Activated naive CD4-positive, alpha-beta T cell treated with anti-CD3 and anti-CD28 coated beads for 36 hours (primary cell): ENCODE measurements at places on chromosomes 16 and 17.

DNA sequence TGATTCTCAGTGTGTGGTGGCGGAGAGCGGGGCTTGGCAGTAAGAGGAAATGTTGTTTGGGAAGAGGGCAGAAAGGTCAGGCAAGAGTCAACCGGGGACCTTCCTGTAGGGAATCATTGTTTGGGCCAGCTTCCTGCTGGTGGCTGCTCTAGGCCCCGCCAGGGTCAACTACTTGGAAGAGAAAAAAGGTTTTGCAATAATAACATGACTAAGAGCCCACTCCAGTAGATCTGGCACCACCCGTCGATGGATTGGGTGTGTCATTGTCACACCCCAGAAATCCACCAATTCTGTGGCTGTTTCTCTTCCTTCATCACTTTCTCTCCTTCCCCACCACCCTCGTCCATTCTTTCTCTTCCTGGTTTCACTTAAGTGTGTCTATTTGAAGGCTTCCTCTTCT lies 4.2 kb upstream of the KRT24 start:
- DNase-seq, result no peak

DNA sequence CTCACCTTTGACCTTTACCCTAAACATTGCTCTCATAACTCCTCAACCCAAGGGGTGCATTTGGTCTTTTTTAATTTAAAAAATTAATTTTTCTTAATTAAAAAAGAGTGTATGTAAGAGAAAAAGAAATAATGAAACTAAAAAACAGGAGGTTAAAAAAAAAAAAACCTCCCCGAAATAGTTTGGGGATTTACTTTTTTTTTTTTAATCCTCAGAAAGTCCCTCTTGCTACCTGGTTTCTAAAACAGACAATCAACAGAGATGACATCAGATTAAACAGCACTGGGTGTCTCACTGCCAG lies 301.3 kb downstream of the SOX9 start:
- no peak for DNase-seq

- peak; percentile 12 for DNase-seq
Measured at GRCh38 chr17:8798846-8799569, at the start of gene MFSD6L. Gene MFSD6L (minus strand): TSS chr17:8799365. CDS start chr17:8799120, 245 bp downstream.

GRCh38 chr17:47708312-47708863 lies 14.4 kb downstream of the TBKBP1 start:
- no peak for DNase-seq

GRCh38 chr17:76246080-76247066 lies 6.1 kb upstream of the RNF157 start:
- DNase-seq, result peak; percentile 86
